Activated gamma-delta T cell (primary cell): ENCODE measurements at places on chromosomes 4 and X.

GRCh38 chr4:2090642-2091041 is 31.5 kb downstream of the NAT8L start:
- no peak for DNase-seq

DNA sequence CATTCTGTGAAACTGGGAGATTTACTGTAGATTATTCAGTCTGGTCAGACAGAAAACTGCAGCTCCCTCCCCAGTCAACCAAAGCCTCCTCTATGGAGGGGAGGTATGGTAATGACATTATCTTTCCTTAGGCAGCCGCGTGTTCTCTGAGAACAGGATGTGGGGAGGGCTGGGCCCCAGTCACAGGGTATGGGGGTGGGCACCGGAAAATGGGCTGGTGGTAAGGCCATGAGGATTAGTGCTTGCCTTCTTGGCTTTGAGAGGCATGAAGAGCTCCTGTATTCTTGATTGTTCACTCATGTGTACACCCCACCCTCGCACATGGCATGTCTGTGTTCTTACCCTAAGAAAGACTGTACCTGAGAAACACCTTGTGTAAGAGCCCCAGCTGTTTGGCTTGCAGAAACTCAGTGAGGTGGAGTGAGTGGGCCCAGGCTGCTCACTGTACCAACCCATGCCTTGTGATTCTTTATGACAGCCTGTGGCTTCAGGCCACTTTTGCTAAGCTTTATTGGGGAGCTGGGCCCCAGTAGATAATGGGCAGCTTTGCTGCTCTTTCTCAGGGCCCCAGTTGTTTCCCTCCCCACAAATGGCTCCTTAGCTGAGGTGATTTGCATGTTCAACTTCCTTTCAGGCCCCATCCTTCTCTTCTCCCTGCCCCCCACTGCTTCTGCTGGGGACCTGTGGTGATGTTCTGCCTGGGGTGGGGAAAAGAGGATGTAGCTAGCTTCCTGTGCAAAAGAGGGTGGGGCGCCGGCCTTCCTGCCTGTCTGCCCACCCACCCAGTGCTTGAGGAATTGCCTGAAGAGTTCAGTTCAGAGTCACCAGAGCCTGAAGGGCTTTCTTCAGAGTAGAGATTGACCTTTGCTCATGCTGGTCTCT is 30.7 kb downstream of the MSN start:
- peak; percentile 21 for DNase-seq

- no peak for DNase-seq
Measured at GRCh38 chrX:97909245-97909644, 1025.5 kb downstream of the RPA4 start.

GRCh38 chr4:174211622-174212044 is 71.8 kb downstream of the FBXO8 start:
- no peak for DNase-seq

GRCh38 chr4:127400731-127401346 is 231.9 kb upstream of the INTU start:
- no peak for DNase-seq

DNA sequence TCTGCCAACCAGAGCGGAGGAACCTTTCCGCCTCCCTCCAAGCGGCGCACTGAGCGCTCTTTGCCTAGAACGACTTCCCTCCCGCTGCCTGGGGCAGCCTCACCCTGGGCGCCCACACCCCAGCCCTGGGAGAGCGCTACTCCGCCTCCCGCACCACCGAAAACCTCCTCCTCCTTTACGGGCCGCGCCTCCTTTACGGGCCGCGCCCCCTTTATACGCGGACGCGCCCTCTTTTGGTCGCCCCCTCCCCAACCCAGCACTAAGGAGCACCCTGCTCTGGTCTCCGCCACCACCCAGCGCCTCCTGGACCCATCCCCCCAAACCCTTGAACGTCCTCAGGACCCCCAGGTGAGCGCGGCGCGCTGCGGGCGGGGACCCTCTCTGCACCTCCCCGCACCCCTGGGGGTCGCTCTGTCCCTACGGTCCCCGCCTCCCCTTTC is 586 bp upstream of the NSG1 start:
- no peak for DNase-seq
